Stimulated activated CD4-positive, alpha-beta T cell treated with anti-CD3 and anti-CD28 coated beads, Interleukin-15, amount 100 ng/mL, for 48 hours (primary cell): ENCODE measurements at places on chromosomes 4 and X.

DNA sequence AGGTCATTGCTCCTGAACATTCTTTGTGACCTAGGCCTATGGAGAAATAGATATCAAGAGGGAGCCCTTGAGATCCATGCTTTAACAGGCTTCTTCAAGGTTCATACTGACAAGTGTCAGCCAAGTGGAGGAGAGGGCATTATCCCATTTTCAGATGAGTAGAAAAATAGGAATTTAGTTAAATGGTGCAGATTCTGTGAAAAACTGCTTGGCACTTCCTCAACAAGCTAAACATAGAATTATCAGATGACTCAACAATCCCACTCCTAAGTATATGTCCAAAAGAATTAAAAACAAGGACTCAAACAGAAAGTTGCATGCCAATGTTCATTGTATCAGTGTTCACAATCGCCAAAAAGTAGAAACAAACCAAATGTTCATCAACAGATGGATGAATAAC is 43.8 kb upstream of the KCNIP4 start:
- DNase-seq, result no peak

GRCh38 chrX:19672222-19672812 is 157.0 kb upstream of the MAP3K15 start:
- no peak for DNase-seq

GRCh38 chr4:173360587-173361221 is 10.1 kb upstream of the SAP30 start:
- DNase-seq, result no peak

GRCh38 chrX:41014776-41015360 is 70.4 kb upstream of the USP9X start:
- no peak for DNase-seq

DNA sequence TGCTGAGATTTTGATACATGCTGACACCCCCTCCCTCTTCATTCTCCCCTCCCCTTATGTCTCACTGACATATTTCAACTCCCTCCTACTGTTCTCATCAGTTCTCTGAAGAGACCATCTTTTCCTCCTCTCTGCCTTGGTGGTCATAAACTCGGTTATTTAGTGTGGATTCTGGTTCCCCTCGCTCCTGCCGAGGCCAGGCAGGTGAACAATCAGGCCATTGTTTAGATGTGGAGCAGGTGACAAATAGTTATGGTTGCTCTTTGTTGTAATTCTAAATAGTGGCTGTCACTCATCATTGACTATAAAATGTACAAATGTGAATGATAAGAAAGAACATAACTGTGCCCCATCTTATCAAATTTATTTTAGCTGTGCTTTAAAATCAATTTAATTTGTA is 324.6 kb downstream of the BCOR start:
- no peak for DNase-seq

- DNase-seq, result no peak
These were observed 941.2 kb upstream of the TENM3 start for GRCh38 chr4:181301735-181302710.

DNA sequence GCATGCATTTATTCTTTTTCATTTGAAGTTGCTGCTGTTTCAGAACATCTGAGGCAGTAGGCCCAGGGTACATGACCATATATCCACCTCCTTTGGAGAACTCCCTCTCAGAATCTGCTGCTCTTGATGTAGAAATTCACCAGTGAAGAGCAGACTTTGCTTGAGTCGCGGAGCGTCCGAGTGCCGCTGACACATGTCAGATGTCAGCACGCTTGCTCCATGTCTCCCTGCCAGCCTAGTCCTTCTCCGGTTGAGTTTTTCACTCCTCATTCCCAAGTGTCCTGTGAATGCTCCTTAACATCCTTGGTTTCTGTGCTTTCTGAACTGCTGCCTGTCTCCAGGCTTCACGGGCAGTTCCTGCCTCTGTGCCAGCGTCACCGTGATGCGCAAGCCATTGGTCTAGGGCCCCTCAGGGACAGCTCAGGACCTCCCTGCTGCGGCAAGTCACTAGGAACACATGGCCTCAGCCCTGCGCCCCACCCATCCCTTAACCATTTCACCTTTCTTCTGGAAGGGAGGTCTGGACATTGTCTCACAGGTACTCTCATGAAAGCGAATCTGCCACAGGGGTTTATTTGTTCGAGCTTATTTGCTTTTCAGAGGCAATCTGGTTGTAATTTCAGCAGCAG is 93.1 kb upstream of the RBPJ start:
- no peak for DNase-seq

DNA sequence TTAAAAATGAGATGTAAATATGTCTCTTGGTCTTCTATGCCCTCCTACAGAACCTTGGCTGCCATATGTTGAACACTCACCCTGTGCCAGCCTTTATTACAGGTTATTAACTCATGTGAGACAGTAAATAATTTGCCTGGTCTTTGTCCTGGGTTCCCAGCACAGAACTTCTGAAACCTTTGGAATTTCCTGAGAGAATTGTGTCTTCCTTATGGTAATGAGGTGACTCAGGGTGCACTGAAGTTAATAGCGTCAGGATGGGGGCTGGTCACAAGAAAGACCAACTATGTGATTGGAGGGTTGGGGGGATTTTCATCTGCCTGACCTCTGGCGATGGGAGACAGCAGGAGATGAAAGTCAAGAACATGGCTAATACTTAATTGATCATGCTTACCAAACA is 289.8 kb upstream of the STS start:
- DNase-seq, result no peak

DNA sequence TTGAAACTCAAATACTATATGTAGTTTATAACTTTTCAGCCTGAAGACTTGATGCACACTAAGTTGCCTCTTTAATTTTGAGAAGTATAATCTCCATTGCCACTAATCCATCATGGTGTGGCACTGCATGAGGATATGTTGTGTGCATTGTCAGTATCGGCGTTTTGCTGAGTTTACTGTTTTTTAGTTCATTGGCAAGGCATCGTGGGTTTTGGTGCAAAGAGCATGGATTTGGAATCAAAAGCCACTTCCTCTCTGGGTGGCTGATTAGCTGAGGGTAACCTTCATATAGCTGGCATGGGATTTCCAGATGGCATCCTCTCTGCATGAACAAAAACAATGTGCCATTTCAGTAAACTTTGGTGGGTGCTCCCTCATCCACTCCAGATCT is 38.7 kb downstream of the FHL1 start:
- DNase-seq, result no peak

DNA sequence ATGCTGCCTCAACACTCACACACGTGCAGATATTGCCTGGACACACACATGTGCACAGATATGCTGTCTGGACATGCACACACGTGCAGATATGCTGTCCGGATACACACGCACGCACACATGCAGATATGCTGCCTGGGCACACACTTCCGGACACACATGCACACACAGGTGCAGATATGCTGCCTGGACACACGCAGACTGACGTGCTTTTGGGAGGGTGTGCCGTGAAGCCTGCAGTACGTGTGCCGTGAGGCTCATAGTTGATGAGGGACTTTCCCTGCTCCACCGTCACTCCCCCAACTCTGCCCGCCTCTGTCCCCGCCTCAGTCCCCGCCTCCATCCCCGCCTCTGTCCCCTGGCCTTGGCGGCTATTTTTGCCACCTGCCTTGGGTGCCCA is 14.7 kb downstream of the FGFRL1 start:
- DNase-seq, result no peak

GRCh38 chr4:25345744-25346143 is 31.3 kb upstream of the ANAPC4 start:
- no peak for DNase-seq

DNA sequence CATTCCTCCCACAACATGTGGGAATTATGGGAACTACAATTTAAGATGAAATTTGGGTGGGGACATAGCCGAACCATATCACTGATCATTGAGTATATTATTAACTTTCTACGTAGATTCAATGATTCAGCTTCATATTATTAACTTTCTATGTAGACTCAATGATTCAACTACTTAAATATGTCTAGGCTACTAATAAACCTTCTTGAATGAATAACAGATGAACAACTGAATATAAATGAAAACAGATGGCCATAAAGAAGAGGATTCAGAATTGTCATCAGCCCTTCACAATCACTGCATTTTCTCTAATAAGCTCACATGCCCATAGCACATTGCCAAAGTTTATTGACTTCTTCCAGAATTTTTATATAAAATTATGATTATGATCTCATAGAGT is 57.0 kb downstream of the CEP44 start:
- DNase-seq, result no peak

- DNase-seq, result no peak
These were observed 177.7 kb downstream of the RAPGEF2 start for GRCh38 chr4:159280442-159281172.

GRCh38 chrX:128106630-128107029 is 54.4 kb upstream of the ACTRT1 start:
- DNase-seq, result no peak

DNA sequence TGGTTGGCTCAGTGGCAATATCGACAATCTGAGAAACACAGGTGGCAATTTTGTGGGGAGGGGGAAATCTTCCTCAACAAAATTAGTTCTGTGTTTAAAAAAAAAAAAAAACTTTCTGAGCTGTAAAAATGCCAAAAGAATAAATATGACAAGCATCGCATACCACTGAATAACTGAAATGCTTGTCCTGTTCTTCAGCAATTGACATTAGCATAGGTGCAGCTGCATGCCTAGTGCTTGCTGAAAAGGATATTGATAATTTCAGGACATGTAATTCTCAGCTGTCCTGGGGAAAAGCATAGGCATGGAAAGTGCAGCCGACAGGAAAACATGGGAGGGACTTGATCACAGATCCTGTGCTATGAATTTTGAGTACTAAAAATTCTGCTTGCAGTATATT is 147.2 kb downstream of the SOWAHB start:
- DNase-seq, result no peak

DNA sequence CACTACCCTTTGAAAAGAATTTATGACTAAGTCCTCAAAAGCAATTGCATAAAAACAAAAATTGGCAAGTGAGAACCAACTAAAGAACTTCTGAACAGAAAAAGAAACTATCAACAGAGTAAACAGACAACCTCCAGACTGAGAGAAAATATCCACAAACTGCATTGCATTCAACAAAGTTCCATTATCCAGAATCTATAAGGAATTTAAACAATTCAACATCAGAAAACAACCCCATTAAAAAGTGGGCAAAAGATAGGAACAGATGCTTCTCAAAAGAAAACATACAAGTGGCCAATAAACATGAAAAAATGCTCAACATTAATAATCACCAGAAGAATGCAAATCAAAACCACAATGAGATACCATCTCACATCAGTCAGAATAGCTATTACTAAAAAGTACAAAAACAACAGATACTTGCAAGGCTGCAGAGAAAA is 130.2 kb downstream of the GASK1B start:
- no peak for DNase-seq

DNA sequence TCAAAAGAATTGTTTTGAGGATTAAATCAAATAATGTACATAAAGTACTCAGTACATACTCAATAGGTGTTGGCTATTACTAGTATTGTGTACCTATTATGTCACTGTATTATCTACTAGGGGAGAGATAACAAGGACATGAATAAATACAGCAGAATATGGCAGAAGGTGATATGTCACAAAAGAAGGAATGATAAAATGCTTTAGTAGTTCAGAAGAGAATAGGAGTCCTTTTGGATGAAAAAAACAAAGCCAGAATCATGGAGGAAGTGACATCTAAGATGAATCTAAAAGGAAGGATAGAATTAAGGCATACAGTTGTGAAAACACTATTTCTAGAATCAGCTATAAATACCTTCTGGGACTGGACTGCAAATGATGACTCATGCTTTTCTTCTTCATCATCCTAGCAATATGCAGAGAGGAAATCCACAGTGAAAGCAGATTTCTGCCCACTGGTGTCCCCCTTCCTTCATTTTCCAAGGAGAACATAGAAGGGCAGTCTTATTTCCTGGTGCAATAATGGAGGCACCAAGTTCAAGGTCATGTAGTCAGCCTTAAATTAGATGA is 98.7 kb downstream of the GLUD2 start:
- DNase-seq, result no peak

GRCh38 chrX:135112096-135112729 is 8.1 kb downstream of the ETDB start:
- DNase-seq, result no peak

DNA sequence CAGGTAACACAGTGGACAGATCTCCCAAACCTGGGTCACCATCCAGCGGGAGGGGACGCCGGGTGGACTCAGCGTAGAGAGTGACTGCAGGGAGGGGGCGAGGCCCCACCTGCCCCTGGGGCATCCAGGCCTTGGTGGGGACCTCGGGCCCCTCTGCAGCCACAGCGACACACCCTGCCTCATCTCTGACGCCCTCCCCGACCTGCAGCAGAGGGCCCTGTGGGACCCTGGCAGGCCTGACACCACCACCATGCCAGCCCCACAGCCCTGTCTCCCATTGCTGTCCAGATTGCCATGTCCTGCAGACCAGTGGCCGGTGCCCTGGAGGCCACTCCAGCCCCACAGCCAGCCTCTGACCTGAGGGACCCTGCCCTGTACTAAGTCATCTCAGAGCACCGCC is 45.2 kb downstream of the FAM53A start:
- DNase-seq, result no peak

DNA sequence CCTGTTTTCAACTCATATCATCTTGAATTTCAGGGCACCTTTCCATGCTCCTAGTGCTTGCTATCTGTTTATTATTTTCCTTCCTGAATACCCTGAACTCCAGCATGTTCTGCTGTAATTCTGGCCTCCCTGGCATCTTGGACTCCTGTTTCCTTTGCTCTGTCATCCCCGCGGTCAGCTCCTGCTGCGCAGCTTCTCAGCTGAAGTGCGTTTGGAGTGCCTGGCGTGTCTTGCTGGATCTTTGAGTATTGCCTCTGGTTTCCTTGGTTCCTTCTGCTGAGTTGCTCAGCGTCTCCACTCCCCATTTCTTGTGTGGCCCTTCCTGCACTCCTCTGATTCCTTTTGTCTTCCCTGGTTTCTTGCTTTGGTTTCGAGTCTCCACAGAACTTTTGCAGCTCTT is 84.4 kb downstream of the HTT start:
- no peak for DNase-seq

DNA sequence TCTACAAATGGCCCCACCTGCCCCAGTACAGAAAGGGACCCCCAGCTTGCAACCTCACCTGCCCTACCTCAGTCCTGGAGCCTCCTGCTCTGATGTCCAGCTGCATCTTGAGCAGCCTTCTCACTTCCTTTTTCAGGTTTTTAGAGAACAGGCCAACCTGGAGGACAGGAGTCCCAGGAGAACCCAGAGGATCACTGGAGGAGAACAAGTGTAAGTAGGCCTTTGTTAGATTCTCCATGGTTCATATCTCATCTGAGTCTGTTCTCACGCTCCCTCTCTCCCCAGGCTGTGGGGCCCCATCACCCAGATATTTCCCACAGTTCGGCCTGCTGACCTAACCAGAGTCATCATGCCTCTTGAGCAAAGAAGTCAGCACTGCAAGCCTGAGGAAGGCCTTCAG is 3.6 kb downstream of the MAGEA11 start:
- no peak for DNase-seq

- no peak for DNase-seq
These were observed 272.8 kb upstream of the TENM3 start for GRCh38 chr4:181970366-181970765.
